ENCODE measurements at places on chromosomes 13 and 19.
A peak's percentile ranks its signal among the peaks of the same experiment; 100 is the strongest.

DNA sequence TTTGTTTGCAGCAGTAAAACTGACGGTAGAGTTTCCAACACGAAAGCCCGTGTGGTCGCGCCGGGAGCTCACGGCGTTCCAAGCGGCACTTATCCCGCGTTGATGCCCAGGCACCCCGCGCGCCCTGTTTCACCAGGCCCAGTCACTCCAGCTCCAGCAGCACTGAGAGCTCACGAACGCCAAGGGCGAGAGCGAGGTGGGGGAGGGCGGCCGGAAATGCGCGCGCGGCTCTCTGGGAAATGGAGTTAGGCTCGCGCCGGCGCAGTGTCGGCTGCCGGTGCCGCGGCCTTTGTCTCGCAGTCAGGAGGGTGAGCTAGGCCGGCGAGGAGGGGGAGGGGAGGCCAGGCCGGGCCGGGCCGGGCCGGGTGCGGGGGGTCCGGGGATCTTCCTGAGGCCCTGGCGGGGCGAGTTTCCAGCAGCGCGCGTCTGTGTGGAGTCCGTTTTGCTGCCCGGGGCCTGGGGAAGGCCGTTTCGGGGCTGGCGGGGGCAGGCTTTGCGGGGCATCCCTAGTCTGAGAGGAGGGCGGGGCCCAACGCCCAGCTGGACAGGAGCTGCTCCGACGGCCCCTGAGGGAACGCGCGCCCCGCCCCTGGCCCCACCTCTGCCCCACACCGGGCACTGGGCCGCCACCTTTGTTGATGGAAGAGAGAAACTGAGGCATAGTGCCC, at the start of gene ZNF135:
ZNF135 (plus strand) TSS at position 280 of the 668 bp plus-strand sequence. CDS start 721 bp downstream, outside the sequence.
- peak; percentile 85 for DNase-seq

DNA sequence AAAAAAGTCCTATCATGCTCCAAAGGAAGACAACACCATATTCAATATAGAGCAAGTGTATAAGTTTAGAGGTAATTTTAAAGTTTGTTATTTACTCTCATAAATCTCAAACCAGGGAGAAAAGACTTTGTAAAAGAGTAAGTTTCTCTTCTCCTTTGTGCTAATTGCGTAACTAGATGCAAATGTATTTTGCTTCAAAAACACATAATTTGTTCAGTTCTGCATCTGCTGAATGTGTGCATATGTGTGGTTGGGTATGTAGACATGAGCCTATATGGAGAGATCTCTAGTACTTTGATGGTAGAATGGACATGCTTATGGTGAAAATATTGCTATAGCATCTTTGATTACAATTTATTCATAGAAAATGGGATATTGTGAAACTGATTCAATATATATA, 17.8 kb upstream of the MIR17HG start:
- no peak for DNase-seq

DNA sequence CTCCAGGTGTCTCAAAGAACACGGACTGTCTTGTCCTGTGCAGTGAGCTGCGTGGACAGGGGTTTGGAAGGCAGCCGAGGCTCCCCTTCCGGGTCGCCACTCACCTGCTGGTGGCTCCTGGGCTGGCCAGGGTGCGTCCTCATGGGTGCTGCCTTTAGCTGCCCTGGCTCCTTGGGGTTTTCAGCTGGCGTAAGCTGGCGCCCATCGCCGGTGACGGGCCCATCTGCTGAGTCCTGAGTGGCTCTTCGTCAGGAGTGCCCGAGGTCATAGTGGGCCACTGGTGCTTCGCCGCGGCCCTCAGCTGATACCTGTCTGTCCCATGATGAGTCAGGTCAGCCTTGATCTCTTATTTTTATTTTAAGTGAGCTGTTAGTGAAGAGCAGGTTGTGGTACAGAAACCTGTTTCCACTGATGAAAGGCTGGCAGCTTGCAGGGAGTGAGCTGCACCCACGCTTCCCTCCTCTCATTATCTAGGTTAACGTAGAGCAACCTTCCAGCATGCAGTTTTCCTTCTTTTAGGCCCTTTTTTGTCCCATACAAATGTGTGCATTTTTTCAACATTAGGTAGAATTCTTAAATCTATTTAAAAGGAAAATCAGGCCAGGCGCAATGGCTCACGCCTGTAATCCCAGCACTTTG, 18.4 kb downstream of the EPN1 start:
- DNase-seq: no peak

DNA sequence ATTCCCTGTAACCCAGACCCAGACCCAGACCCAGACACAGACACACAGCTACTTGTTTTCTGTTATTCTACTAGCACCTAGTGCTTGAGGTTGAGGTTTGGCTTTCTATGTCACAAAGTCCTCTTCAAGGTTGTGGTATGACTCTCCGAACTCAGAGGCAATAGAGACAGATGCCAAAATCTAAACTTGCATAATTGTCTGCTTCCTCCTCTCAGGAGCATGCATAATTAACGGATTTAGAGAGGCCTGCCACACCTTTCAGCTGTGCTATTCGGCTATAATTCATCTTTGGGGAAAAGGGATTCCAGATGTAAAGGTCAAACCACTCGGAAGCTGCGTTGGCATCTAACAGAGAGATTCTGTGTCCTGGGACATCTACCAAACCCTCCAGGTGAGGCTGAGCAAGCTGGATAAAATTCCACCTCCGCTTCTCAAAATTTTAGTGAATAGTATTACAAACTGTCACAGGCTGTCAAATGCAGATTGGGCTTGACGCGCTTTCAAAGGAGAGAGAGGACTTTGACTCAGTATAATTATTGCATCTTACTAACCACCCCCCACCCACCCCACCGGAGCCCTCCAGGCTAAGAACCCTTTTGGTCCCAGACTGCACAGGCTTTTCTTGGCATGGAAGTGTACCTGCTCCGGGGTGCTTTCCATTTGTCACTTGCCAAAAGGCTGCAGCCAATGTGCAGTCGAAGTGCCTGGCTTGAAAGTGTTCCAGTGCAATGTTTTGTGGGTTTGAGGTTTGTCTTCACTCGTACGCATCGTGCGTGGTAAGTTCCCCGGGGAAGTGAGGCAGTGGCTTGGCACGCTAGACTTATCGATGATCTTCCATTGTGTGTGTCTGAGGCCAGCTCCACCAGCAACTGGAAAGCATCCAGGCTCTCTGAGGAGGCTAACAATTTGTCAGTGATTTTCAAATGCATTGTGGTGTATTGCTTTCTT, 194.1 kb downstream of the TDRD3 start:
- DNase-seq: no peak

- DNase-seq: peak; percentile 9
Measured at GRCh38 chr13:24684600-24684998, 4.4 kb downstream of the ATP12A start.

DNA sequence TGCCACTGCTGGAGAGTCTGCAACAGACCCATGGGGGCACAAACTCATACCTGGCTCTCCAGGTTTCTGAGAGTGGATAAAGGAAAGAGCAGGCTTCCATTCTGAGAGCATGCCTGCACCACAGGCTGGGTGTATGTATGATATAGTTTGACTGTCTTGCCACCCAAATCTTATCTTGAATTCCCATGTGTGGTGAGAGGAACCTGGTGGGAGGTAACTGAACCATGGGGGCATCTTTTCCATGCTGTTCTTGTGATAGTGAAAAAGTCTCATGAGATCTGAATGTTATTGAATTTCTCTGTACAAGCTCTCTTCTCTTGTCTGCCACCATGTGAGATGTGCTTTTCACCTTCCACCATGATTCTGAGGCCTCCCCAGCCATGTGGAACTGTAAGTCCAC, 50.2 kb downstream of the ERICH6B start:
- DNase-seq: no peak
